ENCODE measurements at places on chromosomes 4 and X.

DNA sequence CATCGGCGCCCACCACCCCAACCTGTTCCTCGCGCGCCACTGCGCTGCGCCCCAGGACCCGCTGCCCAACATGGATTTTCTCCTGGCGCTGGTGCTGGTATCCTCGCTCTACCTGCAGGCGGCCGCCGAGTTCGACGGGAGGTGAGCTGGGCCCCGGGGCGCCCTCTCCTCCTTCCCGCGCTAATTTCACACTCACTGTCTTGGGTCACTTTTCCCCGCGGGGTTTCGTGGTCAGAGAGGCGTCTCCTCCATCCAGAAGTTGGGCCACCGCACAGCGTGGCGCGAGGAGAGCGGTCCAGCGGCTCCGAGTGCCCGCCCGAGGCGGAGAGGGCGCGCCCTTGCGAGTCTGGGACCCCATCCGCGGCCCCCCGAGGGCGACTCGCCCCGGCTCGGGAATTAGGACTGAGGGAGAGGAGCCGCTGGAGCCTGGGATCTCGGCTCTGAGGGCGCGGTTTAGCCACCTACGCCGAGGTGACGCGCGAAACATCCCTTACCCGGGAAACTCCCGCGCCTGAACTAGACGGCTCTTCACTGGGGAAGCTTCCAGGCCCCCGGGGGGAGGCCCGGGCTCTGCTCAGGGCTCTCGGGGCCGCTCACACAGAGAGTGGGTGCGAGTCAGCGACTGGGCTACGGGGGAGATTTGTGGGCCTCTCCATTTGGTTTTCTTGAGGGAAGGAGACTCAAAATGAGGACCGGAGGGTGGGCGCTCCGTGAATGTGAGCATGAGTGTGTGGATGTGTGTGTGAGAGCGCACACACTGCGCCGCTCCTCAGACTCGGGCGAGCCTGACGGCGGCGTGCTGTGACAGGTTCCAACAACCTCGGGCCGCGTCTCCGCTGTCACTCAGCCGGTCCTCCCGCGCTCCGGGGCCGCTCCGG is 551 bp downstream of the NPNT start:
- DNase-seq = no peak

DNA sequence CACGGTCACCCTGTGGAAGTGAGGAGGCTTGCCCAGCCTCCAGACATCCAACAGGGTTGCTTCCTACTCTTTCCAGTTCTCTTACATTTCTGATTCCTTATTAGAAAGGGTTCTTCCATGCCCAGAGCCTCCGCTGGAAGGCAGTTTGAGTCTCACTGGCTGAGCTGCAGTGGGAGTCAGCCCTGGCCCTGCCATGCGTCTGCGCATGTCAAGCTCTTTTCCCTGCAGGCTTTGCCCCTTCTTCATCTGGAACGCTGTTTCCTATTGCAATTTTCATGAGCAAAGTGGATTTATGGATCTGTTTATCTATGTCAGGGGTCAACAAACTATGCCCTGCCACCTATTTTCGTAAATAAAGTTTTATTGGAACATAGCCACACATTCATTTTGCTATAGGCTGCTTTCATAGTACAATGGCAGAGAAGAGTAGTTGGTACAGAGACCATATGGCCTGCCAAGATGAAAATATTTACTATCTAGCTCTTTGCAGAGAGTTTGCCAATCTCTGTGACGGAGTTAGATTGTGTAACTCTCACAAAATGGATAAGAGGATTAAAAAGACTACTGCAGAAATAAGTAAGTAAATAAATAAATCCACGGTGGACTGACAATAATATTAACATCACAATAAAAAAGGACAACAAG is 3.9 kb upstream of the CHRNA9 start:
- DNase-seq = no peak

DNA sequence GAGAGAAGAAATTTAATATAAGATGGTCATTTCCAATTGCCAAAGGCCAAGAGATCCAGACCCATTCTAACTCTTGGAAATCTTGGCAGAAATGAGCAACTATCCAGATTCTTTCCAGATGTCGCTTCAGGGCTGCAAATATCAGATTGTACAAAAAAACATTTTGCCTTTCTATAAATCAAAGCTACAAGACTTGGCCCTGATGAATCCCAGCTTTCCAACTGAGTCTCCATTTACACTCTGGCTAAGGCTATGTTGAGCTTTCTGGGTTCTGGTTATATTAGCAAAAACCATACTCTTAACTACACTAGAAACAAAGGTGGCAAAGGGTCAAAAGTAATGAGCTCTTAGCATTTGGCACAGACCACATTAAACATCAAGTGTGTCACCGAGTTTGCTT is 345.8 kb downstream of the OPHN1 start:
- DNase-seq = no peak

- no peak for DNase-seq
Observed at GRCh38 chr4:65538571-65538970, 131.7 kb downstream of the EPHA5 start.

DNA sequence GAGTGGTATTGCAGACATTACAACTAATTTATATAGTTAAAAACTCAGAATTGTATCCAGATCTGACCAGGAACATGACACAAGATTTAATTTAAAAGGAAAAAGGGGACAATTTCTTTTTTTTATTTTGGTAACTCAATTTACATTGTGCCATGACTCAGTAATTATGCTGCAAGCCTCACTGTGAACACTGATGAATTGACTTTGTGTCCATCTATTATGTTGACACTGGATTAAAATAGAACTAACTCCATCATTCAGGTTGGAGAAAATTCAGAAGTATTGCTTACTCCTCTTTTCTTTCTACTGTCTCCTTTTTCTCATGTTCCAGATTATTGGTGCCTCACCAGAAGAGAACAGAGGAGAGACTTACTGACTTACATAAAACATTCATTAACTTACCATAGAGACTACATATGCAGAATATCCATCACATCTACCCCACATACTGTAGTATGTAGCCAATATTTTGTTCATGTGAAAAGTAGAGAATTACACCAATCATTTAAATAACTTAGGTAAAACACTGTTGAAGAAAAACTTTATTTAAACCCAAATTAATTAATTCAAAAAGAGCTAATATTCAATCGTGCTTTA is 15.8 kb upstream of the LEF1 start:
- DNase-seq = no peak

- no peak for DNase-seq
Observed at GRCh38 chr4:2689114-2689513, 67.0 kb downstream of the TNIP2 start.

DNA sequence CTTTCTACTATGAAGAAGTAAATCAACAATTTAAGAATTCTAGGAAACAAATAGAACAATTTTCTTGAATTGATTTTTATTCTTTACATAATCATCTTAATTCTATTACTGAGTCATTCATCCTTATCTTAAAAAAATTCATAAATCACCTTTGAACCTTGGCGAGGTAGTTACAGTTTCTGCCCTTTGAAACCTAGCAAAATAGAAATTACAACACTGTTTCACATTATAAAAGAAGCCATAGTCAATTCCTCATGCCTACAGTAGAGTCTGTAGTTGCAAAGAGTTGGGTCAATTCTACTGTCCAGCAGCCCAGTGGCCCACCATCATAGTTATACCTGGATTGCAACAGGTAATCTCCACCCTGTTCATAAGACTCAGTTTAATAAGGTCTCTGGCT is 7.3 kb downstream of the SMIM31 start:
- no peak for DNase-seq

DNA sequence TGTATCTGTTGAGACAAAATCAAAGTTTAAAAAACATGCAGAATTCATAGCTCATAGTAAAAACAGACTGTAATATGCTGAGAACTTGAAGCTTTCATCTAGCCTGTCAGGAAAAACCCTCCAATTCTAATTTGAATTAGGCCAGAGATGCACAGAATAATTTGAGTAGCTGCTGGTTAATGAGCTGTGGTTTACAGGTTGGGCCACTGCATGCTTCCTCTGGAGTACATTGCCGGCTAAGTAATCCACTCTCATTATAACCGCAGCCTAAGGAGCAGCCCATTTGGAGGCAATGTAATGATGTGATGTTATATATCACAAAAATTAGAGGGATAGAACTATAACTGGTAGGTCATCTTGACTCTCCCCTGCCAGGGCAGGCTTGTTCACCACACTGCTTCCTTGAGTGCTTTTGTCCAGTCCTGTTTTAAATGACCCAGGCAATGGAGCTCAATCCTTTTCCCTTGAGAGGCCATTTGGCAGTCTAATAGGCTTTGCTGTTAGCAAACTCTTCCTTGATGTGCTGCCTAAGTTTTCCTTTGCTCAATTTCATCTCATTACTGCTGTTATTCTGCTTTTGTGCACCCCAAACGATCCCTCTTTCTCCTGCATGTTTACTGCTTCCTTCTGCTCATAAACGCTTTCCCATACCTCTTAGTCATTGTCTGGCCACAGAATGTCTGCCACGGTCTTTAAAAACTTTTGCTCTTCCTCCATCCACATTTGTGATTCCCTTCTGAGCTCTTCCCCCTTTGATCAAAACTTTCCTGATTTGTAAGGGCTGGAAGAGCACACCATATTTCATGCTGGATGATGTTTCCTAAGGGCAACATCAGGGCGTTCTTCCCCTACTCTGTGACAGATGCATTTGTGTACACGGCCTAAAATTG is 230.9 kb downstream of the C4orf33 start:
- no peak for DNase-seq

DNA sequence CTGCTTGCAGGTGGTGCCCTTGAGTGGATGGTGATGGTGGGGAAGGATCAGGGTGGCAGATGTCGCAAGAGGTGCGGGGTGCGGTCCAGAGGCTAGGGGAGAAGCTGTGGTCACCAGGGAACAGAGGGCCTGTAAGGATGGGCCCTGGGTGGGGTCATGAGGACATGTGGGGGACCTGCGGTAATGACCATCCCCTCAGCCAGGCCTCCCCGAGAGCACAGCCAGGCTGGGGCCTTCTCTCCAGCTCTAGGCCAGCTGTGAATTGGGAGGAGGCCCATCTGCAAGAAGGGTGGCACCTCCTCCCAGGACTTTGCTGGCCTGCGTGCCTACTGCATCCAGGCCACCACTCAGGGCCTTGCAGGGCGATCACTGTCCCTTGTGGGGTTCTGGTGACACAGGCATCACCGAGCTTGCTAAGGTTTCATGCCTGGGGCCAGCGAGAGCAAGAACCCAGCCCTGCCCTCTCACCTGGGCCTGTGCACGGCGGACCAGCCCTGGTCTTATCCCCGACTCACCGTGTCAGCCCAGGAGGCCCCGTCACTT is 34.1 kb upstream of the MXD4 start:
- DNase-seq = no peak

DNA sequence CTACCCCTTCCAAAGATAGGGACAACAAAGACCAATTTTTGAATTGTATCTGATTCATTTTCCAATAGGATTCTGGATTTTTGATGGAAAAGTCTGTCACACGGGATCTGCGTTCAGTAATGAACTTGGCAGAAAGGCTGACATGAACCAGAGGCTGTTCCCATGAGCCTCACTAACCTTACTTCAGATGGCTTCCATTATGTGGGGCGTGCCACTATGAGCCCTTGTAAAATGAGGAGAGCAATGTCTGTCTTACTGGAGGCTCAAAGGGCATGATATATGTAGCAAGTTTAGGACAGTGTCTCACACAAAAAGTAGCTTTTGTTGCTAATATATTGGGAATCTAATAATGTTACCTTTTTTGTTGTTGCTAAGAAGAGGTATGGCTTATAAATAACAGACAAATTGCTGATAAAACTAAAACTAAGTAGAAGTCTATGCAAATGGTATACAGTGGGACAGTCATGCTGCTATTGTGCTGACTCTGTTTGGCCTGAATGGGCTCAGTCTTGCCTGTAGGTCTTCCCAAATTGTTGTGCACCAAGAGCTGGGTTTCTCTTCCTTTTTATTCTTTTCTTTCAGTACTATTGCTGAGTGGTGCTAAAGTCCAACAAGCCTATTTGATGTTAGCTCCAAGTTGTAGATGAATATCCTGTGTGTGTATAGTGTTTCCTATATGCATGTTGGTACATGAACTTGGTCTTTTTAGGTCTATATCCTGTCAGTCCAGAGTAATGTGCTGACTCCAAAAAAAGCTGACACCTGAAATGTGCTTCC is 132.1 kb downstream of the SPRY1 start:
- DNase-seq = no peak

GRCh38 chr4:143403553-143403820 is 66.8 kb downstream of the GAB1 start:
- DNase-seq = no peak

DNA sequence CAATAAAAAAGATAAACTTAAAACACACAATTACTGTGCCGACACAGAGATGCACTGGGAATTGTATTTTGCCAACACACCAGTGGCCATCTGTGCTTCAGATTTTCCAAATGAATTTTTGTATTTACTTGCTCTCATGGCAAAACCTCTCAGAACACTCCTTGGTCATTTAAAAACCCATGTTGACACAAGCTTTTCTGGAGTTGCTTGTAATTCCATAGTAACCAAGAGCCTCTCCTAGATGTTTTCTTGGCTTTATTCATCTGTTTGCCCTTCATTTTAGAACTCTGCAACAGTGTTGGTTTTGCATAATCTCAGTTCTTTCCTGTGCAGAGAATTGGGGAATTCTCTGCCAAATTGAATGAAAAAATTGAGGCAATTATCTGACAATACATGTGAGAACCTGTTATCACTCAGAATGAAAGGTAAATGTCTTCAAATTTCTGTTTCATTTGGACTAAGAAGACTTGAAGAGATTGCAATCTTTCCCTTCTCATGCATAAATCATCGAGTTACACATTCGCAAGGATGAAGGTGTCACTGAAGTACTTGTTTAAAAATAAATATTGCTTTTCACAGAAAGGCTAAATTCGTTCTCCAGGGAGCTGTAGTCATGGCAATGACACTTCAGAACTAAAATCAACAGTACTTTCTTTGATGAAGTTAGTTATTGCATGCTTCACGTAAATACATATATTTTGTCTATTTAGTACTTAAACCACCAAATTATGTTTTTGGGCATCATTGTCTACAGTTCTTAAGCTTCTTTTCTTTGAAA is 301.8 kb upstream of the CTSO start:
- no peak for DNase-seq

GRCh38 chrX:15529165-15529564 is 28.6 kb downstream of the BMX start:
- no peak for DNase-seq

- no peak for DNase-seq
Observed at GRCh38 chr4:169416997-169417396, 146.2 kb upstream of the SH3RF1 start.

DNA sequence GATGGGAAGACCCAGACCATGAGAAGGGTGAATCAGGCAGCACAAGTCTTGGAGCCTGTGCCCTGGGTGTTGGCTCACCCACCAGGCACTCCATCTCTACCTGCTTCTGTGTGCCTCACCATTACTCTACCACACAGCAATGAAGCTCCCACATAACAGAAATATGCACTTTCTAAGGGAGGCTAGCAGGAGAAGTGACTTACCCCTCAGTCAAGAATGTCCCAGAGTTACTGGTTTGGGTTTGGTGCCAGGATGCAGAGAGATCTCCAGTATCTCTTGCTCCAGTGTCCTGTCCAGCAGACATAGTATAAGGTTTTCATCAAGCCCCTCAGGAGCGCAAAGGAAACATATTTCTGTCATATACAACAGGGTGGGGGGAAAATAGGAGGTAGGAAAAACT is 11.3 kb upstream of the RAB40A start:
- no peak for DNase-seq

GRCh38 chrX:56761167-56761566 is 32.1 kb downstream of the NBDY start:
- no peak for DNase-seq
